ENCODE measurements at places on chromosomes 6 and 20.

DNA sequence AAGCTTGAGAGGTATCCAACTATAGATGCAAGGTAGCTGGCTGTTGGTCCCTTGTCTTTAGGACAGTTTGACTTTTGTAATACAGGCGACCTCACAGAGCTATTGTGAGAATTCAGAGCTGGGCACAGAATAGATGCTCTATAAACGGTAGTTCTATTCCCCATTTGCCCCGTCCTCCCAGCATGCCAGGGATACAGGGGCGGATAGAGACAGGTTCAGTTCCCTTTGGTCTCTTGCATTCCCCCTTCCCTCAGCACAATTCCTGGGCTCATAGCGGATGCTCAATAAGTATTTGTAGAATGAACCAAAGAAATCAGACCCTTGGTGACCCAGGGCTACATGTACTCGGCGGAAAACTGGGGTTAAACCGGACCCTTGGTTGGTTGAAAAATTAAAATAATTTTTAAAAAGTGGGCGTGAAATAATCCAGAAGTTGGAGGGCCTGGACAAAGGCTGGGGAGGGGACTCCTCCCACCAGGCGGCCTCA is 707 bp upstream of the TOP1 start:
- DNase-seq: no peak

DNA sequence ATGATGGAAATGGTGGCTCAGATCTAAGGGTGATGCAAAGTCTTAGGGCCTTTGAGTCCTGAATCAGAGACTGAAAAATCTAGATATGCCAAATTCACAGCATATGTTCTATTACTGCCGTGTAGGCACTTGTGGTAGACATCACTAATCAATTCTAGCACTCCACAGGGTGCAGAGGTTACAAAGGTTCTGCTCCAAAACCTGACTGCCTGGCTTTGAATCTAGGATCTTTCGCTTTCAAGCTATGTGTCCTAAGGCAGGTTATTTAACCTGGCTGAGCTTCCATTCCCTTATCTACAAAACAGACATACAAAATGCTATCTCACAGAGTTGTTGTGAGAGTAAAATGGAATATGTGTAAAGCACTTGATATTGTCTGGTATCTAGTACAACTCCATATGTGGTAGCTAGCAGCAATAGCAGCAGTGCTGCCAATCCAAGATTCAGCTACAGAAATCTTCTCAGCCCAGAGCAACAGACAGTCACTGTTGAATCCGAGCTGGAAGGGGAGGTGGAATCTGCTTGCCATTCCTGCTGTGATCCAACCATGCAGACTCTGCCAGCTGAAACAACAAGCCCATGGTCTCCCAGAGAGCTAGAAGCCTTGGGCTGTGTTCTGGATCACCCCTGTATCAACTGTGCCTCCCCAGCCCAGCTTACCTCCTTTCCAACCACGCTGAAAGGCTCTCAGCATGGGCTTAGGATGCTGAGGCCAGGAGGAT is 206.9 kb downstream of the TFAP2C start:
- DNase-seq: no peak

DNA sequence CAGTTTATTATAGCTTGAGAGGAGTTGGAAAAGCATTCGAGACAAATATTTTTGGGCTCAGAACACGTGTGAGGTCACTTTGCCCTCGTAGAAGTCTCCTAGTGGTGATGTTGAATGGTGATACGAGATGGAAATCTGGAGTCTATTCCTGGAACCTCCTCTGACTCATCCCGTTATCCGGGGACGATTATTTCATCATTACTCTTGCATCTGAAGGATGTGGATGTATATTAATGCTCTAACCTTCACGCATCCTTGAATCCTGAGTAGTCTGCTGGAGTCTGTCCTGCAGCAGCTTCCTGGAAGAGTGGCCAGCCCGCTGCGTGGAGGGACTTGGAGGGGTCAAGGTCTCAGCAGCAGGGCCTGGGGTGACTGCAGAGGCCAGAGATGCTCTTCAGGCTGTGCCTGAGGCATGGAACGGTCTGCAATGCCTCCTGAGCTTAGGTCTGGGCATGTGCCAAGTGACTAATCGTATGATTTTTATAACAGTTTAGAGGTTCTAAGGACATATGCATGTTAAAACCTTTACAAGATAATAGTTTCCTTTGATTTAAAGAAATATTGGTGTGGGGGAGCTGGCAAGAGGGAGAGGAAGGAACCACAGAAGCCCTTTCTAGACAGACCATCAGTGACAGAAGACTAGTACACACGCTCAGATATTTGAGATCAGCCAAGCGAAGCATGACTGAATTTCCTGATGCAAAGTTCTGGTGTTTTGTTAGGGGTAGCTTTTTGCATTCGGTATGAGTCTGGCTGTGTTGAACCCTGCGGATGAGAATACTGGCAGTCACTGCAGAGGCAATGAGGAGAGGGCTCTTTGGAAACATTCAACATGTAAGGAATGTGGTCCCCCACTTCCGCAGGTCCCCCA is 400.2 kb downstream of the QKI start:
- DNase-seq: peak; percentile 91

DNA sequence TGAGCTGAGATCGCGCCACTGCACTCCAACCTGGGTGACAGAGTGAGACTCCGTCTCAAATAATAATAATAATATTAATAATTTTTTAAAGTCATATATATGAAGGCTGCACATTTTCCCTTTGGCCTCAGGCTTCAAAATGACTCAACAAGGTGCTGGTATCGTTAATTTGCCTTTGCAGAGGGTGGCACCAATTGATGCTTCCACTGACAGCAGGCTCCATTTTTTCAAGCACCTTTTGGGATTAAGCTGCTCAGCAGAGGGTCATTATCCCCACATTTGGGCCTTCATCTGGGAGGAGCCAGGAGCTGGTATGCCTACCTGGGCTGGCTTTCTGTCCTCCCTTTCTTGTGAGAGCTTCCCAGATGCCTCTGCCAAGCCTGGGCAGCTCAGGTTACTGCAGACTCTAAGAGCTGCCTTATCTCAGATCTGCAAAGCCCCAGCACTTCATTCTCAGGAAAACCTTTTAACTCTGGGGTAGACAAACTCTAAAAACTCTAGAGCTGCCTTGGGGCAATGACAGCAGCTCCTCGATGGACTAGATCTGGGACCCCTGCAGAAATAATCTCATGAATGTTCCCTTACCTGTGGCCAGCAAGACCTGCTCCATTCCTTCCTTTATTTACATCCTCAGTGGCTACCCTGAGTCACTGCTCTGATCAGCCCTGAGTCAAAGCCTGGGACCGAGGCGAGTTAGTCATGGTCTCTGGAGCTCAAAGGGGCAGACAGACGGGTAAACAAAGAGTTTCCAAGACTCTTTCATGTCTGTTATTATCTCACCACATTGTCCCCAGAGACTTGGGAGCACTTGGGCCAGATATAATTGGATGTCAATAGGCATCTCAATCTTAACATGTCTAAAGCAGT is 80.0 kb upstream of the EYA2 start:
- peak; percentile 88 for DNase-seq

GRCh38 chr20:33561692-33562601 is 72.1 kb downstream of the CBFA2T2 start:
- DNase-seq: peak; percentile 94

DNA sequence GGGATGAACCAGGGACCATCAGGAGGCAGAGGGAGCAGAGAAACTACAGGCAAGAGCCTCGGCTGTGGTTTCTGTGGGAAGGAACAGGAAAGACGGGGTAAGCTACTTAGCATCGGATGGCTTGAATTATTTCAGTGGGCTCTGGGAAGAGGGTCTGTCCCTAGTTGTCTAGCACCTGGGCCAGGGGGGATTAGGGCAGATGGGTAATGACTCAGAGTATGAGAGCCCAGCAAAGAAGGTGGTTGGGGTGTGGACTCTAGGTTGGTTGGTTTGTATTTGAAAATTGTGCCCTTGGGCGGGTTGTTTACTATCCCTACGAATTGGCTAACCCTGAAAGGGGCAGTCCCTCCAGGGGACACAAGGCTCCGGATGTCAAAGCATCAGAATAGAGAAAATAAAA is 148.5 kb upstream of the TAB2 start:
- no peak for DNase-seq

DNA sequence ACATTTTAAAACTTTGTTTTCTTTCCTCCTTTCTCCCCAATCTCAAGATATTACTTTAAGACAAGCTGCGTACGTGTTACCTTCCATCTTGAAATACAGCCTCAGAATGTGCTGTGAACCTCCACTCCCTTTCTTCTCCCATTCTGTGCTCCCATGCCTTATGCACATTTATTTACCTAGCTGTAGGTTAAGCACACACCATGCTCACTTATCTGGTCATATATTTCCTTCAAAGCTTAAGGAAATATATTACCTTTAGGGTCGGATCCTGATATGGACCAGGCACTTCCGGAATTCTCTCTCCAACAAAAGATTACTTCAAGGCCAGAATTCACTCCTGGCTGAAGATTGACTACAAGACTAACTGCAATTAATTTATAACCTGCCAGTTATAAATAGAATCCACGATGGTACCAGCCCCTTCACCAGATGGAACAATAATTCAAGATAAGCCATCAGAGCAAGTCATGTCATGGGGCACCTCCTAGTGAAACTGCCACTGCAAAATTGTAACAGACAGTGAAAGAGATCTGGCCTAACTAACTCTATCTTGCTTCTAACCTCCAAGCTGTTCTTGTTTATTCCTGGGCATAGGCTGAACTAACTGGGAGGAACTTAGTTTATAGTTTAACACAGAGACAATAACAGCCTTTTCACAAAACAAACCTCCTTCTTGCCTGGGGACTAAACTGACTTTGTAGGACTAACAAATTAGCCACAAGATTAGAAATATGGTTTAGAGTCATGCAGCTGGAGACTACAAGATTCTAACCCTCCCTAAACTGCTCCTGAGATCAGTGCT is 47.5 kb downstream of the OR2B6 start:
- no peak for DNase-seq

DNA sequence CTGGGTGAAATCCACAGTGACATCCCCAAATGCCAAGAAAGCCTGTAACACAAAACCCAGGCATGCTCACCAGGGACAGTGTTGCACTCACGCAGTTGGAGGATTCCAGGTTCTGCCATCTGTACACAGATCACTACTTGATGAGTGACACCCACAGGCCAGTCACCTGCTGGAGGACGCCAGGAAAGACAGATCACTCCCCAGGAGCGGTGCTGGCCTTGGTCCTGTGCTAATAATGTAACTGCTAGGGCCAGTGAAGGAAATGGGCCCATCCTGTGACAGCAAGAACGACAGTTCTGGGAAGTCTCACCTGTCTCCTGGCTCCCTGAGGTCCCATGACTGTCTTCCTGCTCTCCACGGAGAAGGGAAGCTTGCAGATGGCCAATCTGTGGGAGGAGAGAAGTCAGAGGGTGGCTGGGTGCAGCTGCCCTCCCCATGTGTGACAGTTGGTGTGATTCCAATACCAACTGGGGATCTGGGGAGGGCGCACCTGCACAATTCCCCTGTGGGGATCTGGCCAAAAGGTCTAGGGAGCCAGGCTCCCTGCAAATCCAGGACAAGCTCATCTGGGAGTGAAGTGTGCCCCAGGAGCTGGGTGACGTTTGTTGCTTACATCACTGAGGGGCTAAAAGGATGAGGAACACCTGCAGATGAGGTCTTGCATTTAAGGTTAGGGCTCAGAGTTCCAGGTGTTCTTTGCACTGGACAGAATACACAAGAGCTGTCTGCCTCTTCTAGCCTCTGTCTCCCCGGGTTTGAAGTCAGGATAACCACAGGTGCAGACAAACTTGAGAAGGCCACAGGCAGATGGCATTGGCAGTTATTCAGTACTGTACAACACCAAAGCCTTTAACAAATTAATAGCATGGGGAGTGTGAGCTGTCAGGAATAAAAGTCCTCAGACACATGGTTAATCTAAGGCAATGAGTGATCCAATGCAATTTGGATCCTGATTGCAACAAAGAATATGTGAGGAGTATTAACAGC is 10.3 kb downstream of the ZNF337 start:
- DNase-seq: no peak

GRCh38 chr20:41306061-41306727 is 11.3 kb downstream of the ZHX3 start:
- DNase-seq: no peak

DNA sequence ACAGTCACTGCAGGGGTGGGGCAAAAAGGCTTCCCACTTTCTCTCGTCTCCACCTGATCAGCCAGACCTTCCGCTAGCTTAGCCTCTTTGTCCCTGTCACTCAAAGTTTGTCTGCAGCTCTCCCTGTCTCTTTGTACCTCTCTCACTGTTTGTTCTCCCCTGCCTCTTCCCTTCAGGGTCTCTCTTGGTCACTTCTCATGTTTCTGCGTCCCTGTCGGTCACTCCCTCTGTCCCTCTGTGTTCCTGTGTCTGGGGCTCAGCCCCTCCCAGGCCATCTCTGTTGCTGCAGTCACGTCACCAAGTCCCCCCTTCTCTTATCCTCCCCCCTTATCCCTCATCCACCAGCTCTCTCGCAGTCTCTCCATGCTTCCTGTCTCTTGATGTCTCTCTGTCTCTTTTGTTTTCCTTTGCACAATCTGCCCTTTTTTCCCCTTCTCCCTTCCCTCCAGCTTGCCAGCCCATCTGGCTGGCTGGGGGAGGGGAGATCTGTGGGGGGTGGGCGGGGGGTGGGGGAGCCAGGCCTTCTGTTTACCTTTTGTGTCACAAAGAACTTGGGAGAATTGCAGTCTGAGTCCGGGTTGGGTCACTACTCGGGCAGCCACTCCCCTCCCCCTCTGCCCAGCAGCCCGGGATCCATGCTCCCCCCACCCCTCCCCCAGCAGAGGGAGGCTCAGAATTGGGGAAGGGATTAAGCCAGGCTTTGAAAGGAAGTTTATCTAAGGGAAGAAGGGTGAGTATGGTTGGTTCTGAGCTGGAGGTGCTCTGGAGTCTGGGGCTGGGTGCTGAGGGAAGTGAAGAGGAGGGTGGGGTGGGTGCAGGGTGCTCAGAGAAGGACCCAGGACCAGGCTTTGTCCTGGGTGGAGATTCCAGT is 32.3 kb downstream of the FOXP4 start:
- peak; percentile 55 for DNase-seq

- DNase-seq: peak; percentile 34
These were observed at the start of gene KCNB1 for GRCh38 chr20:49482621-49483017. TSS of gene KCNB1 (minus strand) at chr20:49482668. CDS start at chr20:49482480, 188 bp downstream.

DNA sequence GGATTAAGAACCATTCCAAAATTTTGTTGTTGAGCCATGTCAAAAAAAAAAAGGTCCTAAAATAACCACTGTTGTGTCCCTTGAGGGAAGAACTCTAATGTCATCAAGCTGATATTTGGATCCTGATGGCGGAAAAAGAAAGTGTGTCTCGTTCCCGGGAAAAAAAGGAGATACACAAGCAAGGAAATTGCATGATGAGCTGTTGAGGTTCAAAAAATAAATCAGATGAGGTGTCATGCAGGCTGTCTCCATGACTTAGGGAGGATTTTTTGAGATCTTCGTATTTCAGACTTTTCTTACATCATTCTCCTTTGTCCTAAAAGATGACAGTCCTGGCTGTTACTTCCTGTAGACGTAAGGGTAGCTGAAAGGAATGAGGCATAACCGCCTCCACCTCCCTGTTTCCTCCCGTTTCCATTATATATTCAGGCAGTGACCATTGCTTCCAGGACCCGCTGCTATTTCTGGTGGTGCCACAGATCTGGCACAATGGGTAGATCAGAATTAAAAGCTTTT is 117.3 kb upstream of the TNFAIP3 start:
- no peak for DNase-seq

GRCh38 chr6:132236281-132236680 is 165.0 kb downstream of the MOXD1 start:
- DNase-seq: no peak
